ENCODE measurements at places on chromosomes 16 and 17.

DNA sequence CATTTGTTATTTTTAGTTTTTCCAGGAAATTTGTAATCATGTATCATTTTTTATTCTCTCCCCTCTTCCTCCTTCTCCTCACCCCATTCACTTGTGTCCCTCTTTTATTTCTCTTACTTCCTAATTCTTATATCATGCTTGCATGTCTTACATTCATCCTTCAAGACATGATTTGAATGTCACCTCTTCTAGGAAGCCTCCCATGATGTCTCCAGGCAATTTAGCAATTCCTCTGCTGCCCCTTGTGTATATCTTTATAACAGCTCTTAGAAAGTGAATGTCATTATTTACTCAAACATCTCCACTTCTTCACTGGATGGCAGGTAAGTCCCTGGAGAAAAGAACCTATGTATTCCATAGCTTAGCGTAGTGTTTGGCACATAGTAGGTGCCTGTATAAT lies 7.8 kb downstream of the HNF1B start:
- DNase-seq: no peak

DNA sequence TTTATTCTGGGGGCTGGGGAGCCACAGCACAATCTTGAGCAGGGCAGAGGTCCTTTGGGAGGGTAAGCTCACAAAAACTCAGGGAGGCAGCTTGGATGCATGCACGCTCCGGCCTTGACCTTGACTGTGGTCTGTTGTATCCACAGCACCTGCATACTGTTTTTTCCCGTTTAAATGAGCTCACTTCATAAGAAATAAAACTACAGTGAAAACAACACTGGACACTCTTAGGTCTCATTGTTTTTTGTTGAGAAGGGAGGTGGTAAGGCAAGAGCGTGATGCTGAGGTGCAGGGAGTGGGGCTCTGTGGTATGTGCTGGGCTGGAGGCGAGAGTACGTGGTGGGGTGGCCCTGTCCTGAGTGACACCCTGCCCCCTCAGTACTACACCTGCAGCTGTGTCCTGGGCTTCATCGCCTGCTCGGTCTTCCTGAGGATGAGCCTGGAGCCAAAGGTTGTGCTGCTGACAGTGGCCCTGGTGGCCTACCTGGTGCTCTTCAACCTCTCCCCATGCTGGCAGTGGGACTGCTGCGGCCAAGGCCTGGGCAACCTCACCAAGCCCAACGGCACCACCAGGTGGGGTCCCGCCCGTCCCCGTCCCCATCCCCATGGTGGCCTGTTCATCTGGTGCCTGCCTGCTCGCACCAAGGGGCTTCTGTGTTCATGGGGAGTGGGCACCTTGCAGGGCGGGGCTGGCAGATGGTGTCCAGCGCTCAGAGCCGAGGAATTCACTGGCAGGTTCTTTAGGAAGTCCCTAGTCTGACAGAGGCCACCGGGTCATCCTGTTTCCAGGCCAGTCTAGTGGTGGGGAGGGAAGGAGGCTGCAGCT lies 44.2 kb downstream of the ADCY7 start:
- DNase-seq: no peak

DNA sequence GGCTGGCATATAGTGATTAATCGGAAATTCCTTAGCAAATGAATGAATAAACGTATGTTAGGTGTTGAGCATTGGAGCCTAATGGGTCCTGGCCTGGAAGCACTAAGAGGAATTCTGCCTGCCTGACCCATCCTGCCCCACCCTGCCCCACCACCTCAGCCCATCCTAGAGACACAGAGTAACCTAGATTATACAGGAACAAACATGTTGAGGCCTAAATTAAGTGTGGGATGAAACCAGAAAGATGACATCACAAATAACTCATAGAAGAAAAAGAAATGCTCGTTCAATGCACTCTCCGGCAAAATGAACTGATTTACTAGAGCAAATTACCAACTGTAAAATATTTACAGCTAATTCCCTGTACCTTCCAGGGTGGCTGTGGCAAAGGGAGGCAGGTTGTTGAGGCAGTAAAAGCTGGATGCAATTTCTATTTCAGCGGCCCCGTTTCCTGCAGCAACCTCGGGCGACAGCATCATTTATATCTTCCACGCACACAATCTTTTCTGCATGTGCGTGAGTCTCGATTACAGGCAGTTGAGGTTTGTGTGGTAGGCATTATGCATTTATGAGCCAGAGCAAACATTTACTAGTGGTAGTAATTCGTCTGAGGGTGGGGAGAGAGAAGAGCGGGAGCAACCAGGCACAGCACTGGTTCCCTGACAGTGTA lies 417.2 kb downstream of the HS3ST4 start:
- DNase-seq: no peak

GRCh38 chr17:2214929-2215615 lies 88.5 kb downstream of the SMG6 start:
- DNase-seq: no peak

- DNase-seq: no peak
These were observed 16.8 kb downstream of the KCTD5 start for GRCh38 chr16:2698965-2699750.

GRCh38 chr16:11152677-11153331 lies 103.2 kb downstream of the SOCS1 start:
- no peak for DNase-seq

DNA sequence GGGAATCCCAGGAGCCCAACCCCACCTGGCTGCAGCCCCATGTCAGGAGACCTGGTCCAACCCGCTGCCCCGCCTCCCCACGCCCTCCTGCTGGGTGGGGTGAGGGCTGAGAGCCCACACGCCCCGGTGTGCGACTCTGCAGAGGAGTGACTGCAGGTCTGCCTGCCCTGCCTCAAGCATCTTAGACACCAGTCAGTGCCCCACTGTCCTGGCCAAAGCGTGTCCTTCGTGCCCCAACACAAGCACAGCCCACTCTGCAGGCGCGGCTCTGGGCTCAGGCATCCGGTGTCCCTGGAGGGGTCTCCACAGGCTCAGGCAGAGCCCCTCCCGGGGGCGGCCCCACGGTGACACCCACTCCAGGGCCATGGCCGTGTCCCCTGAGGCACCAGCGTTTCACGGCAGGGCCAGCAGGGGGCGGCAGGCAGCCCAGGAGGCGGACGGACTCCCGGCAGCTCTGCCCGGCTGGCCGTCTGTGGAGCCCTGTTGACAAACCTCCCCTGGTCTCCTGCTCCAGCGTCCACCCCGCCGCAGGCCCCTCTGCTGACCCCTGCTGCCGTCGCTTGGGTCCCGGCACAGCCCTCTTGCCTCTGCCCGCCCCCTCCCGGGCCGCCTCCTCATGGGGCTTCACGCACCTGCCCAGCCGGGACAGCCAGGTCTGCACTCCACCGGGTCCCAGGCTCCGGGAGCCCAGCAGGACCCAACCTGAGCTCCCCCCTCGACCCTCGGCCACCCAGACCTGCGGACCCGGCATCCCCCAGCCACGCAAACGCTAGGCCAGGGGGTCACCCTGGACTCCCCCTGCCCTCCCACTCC lies 8.6 kb upstream of the UBE2I start:
- no peak for DNase-seq

GRCh38 chr17:79002796-79003593 lies 6.6 kb downstream of the CANT1 start:
- no peak for DNase-seq

DNA sequence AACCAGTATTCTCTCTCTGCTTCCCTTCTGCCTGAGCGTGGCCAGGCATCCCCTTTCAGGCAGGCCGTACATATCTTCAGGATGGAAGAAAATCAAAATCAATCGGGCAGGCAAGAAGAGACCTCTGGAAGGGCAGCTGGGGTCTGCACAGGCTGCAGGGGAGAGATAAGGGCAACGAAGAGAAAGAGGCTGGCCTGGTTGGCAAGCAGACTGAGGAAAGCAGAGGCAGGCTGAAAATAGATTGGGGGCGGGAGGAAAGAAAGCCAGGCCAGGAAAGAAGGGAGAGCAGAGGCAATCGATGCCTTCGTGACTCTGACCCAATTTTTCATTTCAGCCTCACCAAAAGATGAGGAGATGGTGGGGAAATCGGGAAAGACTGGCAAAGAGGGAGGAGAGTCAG lies 18.1 kb downstream of the PIPOX start:
- DNase-seq: no peak

GRCh38 chr16:2253293-2253692 lies 1.9 kb upstream of the ECI1 start:
- DNase-seq: no peak

- DNase-seq: no peak
These were observed 6.1 kb downstream of the SSTR5 start for GRCh38 chr16:1078579-1079021.

GRCh38 chr17:32492648-32493289 lies 6.0 kb downstream of the CDK5R1 start:
- no peak for DNase-seq

- DNase-seq: peak; percentile 53
These were observed 114.9 kb downstream of the TRIM37 start for GRCh38 chr17:58991718-58992331.

GRCh38 chr16:67504031-67505021 lies 21.0 kb upstream of the AGRP start:
- no peak for DNase-seq

GRCh38 chr17:18984273-18985114 lies 20.1 kb downstream of the FAM83G start:
- DNase-seq: no peak

DNA sequence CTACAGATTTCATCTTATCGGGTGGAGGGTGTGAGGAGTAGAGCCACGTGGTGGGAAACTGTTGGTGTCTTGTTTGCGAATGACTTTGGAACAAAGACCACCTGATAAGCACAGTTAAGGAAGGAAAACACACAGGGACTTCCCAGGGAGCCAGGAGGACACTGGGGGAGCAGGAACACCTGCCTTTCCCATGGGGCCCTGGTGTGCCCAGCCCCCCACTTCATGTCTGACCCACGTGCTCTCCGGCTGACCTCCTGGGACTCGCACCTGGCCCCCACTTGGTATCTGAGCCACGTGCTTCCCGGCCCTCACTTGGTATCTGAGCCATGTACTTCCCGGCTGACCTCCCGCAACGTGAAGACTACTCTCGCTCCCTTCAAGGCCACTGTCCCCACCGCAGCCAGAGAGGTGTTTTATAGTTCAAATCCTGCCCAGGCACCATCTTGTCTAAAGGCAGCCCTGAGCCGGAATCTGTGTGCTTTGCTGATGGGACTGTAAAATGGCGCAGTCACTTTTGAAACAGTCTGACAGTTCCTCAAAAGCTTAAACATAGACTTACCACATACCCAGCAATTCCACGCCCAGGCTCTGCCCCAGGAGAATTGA lies 5.4 kb upstream of the CSNK1D start:
- DNase-seq: no peak

GRCh38 chr16:25896411-25896810 lies 204.7 kb downstream of the HS3ST4 start:
- no peak for DNase-seq

GRCh38 chr17:66885417-66885816 lies 50.5 kb downstream of the CACNG5 start:
- DNase-seq: no peak

GRCh38 chr17:8300627-8301242 lies 5.5 kb upstream of the SLC25A35 start:
- DNase-seq: no peak

DNA sequence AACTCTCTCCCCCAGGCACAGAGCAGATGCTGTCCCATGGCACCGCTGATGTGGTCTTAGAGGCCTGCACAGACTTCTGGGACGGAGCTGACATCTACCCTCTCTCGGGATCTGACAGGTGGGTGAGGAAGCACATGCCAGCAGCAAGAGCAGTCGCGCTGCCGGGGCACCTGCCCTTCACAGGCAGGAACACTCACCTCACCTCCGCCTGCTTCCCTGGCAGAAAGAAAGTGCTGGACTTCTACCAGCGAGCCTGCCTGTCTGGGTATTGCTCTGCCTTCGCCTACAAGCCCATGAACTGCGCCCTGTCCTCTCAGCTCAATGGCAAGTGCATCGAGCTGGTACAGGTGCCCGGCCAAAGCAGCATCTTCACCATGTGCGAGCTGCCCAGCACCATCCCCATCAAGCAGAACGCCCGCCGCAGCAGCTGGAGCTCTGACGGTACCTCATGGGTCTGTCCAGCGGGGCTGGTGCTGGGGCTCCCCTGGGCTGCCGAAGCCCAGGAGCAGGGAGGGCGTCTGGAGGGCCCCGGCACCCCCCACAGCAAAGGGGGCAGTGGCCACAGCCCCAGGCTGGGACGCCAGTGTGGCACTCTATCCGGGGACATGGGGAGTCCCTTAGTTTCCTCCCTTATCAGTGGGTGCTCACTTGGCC lies 21.7 kb downstream of the CASKIN2 start:
- no peak for DNase-seq

DNA sequence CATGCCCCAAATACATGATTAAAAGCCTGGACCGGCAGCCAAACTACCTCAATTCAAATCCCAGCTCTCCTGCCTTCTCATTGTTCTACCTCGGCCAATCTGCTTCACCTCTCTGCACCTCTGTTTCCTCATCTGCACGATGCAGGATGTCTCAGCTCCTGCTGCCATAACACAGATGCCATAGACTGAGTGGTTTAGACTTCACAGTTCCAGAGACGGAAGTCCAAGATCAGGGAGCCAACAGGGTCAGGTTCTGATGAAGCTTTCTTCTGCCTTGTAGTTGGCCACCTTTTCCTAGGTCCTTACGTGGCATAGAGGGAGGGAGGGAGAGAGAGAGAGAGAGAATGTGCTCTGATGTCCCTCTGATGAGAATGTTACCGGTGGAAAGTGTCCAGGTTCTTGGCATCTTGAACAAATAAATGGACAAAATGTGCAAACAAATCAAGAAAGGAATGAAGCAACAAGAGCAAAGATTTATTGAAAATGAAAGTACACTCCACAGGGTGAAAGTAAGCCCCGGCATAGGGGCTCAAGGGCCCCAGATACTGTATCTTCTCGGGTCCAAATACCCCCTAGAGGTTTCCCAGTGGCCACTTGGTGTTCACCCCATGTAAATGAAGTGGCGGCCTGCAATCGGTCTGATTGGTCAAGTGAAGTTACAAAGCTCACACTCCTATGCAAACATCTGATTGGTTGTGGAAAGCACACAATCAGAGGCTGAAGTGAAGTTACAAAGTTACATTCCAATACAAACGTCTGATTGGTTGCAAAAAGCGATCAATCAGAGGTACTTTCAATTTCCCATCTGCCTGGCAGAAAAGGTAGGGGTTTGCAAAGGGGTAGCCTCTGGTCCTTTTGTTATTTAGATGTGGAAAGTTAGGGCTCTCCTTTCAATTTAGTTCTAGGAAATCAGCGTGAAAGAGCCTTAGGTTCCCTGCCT lies 43.3 kb upstream of the ZCCHC14 start:
- no peak for DNase-seq

- DNase-seq: no peak
These were observed 24.2 kb downstream of the XPO6 start for GRCh38 chr16:28187595-28188004.

GRCh38 chr16:35692824-35693223 lies 2233.4 kb downstream of the TP53TG3F start:
- DNase-seq: no peak

DNA sequence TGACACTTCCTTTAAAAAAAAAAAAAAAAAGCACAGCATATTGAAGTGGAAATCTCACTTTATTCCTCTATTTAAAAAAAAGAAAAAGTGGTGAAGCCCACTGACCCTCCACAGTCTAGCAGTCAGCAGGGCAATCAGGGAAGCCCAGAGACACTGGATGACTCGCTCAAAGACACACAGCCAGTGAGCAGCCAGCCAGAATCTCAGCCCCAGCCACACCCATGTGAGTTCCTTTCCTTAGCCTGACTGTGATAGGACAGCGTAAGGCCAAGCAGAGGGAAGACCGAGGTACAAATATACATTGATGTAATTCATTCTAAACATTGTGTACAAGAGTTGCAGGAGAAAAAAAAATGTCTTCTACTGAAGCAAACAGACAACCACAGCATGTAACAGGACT lies 22.5 kb downstream of the XPO6 start:
- DNase-seq: no peak

Data from GM04503 (cell line).